Iris pigment epithelial cell (primary cell): ENCODE measurements at places on chromosomes 7 and 10.

GRCh38 chr7:131836733-131837132 is 280.3 kb upstream of the PODXL start:
- no peak for DNase-seq

DNA sequence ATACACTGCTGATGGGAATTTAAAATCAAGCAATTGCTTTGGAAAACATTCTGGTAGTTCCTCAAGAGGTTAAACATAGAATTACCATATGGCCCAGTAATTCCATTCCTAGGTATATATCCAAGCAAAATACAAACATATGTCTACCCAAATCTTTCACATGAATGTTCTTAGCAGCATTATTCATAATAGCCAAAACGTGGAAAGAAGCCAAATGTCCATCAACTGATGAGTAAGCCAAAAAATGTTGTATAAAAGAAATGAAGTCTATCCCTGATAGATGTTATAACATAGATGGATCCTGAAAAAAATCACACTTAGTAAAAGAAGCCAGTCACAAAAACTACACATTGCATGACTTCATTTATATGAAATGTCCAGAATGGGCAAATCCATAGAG is 893.0 kb downstream of the SORCS3 start:
- no peak for DNase-seq

- DNase-seq: no peak
Observed at GRCh38 chr7:78535655-78536054, 737.1 kb downstream of the PHTF2 start.

GRCh38 chr7:82044497-82045080 is 274.7 kb upstream of the HGF start:
- DNase-seq: peak; percentile 62

- no peak for DNase-seq
Observed at GRCh38 chr10:69285699-69286098, 7.4 kb downstream of the HK1 start.

GRCh38 chr10:128908099-128908498 is 558.9 kb upstream of the MGMT start:
- DNase-seq: no peak

GRCh38 chr10:89669985-89670384 is 24.9 kb upstream of the PANK1 start:
- no peak for DNase-seq
